ENCODE measurements at places on chromosomes 13 and 19.

DNA sequence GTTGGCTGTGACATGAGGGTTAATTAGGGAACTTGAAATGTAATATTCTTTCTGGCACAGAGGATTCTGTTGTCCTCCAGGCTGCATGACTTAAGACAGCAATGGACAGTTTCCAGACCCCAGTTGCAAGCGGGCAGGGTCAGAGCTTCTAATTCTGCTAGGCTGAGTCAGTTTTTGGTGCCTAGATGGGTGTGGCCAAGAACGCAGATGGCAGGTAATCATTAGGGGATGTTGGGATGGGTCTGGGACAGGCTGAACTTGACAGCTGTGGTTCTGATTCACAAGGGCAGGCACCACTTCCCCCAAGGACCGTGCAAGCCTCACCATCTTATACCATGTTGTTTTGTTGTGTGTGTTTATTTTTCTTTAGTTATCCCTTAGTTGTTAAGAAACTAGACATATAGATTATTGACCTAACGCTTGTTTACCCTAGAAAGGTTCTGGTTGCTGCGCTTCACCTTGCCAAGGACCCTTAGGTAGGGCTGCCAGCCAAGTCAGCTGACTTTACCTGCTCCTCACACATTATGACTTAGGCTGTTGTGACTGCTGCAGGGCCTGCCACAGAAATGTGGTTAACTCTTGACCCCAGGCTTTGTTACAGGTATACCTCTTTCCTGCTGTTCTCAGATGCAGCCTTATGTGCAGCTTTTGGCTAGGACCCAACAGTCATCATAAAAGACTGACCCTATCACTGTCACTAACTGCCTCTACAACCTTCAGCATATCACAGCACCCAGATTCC lies 117.7 kb upstream of the KLF12 start:
- DNase-seq, result no peak

DNA sequence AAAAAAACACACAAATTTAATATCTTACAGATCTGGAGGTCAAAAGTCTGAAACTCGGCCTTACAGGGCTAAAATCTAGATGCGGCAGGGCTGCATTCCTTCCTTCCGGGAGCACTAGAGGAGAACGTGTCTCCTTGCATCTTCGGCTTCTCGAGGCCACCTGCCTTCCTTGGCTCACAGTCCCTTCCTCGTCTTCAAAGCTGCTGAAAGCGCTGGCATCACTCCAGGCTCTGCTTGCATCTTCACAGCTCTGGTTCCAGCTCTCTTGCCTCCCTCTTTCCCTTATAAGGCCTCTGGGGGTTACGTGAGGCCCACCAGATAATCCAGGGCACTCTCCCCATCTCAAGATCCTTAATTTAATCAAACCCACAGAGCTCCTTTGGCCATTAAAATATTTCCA lies 10.5 kb downstream of the XRCC1 start:
- no peak for DNase-seq

DNA sequence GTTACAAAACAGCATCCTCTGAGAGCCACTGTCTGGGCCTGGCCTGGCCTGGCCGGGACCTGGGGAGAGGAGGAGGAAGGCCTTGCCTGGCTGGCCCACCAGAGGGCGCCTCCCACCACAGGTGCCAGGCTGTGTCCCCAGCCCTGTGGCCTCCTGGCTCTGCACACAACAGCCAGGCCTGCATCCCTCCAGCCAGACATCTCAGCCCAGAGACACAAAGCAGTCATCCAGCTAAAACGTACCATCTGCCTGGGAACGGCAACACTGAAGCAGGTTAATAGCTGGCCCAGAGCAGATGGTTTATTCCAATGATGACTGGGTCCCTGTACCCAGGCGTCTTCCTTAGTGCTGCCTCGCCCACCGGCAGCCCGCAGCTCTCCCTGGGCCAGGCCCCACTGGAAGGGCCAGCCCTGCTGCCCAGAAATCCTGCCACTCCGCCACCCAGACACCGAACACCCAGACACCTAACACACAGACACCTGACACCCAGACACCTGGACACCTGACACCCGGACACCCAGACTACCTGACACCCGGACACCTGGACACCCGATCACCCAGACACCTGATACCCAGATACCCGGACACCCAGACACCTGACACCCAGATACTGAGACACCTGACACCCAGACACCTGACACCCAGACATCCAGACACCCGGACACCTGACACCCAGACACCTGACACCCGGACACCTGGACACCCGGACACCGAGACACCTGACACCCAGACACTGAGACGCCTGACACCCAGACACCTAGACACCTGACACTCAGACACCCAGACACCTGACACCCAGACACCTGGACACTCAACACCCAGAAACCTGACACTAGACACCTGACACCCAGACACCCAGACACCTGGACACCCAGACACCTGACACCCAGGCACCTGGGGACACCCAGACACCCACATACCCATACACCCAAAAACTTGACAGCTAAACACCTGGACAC lies 20.1 kb downstream of the C19orf12 start:
- peak; percentile 70 for DNase-seq

- DNase-seq, result no peak
These were observed 9.1 kb upstream of the GTF2F1 start for GRCh38 chr19:6402058-6402457.

DNA sequence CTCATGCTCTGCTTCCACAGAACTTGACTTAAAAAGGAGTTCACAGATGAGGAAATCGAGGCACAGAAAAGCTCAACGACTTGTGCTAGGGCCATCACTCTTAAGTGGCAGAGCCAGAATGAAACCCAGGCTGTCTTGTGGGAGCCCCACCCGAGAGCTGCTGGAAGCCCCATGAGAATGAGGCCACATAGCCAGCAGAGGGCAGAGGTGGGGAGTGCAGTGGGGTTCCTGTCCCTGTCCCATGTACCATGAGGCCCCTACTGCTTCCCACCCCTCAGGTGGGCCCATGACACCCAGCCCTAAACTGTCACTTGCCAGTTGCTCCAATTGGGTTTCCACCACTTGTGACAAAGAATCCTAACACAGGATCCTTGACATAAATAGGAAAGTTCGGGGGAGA lies 175.9 kb downstream of the IRS2 start:
- DNase-seq, result no peak

DNA sequence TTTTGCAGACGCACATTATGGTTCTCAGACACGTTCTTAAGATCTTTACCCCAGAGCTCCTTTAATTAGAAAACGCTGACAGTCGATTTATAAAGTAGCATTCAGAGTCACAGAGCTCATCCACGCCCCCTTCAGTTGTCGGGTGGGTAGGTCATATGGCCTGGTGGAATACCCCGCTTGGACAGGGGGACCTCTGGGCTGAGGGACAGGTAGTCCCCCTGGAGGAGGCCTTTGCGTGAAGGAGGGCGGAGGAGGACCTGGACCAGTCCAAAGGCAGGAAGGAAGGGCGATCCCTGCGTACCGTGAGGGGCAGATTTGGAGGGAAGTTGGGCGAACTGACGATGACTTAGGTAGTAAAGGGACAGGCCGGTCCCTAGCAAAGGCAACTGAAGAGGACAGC lies 20.5 kb downstream of the VASP start:
- no peak for DNase-seq

DNA sequence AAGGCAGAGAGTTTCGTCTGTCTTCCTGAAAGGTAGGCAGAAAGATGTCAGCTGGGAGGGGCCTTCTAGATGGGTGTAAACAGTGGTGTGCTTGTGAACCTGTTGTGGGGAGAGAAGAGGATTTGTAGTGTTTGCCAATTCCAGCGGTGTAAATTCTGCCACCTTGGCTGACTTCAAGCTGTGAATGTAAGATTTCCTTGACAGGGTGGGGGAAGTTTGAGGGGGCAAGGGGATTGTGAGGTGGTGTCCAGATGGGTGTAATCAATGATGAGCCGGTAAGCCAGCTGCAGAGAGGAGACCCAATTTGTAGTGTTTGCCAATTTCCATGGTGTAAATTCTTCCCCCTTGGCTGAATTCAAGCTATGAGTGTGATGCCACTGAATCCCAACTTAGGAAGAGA lies 61.0 kb upstream of the ADGRE5 start:
- DNase-seq, result no peak

DNA sequence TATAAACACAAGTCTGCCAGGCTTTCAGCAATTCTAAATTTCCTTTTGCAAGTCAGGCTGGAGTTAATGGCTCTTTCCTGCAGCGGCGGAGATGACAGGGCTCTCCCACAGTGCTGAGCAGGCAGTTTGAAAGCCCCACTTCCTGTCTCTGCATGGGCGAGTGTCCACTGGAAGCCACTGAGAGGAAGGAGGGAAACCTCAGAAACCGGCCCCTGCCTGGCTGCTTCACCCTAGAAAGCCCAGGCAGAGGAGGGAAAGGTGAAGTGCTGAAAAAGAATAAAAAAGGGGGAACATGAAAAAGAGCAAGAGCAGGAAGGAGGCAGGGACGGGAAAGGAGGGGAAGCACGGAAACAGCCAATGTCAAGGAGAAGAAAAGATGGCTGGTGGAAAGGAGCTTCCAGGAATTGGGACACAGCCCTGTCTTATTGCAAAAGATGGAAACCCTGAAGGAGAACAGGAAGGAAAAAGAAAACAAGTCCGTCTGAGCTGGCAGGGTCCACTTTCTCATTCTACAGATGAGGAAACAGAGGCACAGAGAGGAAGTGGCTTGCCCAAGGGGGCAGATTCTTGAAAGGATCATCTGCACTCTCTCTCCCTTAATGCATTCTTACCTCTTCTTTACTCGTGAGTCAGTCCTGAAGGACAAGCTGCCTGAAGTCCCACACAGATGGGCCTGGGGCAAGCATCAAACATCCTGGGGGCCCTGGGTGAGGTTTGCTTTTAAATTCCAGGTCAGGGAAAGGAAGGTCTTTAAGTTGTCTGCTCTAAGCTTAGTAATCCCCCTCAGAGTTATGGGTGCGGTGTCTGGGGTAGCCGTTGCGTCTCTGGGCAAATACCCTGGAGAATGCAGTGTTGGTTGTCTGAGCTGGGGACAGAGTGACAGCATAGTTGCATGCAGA lies 38.8 kb upstream of the ALOX5AP start:
- DNase-seq, result no peak

DNA sequence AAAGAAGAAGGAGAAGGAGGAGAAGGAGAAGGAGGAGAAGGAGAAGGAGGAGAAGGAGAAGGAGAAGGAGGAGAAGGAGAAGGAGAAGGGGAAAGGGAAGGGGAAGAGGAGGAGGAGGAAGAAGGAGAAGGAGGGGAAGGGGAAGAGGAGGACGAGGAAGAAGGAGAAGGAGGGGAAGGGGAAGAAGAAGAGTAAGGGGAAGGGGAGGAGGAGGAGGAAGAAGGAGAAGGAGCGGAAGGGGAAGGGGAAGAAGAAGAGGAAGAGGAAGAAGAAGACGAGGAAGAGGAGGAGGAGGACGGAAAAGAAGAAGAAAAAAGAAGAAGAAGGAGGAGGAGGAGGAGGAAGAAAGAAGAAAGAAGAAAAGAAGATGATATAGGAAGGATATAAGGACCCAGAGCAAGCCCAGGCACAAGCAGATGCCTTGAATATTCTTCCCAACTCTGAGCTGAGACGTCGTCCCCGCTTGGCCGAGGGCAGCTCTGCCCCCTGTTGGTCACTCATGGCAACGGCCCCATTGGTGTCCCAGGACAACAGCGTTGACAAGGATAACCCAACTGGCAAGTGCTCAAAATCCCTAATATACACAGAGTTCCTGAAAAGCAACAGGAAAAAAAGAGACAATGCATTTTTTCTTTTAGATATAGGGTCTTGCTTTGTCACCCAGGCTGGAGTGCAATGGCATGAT lies 30.6 kb upstream of the IGSF23 start:
- DNase-seq, result no peak

GRCh38 chr13:65601855-65602254 lies 1628.3 kb downstream of the PCDH9 start:
- DNase-seq, result no peak

DNA sequence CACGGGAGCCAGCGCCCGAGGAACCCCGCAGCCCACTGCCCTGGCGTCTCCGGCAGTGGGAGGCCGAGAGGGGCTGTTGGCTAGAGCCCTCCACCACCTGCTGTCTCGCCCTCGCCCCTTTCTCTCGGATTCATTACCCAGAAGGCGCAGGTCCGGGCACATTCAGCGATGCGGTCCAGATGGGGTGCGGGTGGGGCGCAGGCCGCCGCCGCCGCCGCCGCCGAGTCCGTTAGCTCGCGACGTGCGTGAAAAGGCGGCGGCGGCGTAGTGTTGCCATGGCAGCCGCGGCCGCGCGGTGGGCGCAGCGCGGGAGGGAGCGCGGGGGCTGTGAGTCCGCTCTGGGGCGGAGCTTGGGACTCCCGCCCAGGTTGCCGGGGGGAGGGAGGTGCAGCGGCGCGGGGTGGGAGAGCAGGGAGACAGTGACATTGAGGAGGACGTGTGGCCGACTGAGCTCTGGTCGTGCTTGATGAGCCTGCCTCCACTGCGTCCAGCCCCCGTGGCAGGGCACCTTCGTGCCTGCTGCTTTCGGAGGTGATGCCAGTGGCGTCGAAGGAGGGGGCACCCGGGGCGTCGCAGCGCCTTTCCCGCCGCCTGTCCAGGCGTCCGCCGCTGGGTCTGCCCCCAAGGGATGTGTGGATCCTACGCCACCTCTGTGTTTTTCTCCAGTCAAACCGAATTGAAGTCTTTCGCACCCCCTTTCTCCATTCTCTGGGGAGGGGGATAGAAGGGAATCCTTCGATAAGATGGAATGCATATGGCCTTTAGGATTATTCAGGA lies at the start of gene KATNAL1:
KATNAL1 (minus strand) TSS at position 358 of the 777 bp plus-strand sequence. CDS start 23,774 bp downstream, outside the sequence.
- DNase-seq, result peak; percentile 56

GRCh38 chr13:82344867-82345266 lies 1537.4 kb downstream of the SLITRK1 start:
- no peak for DNase-seq

DNA sequence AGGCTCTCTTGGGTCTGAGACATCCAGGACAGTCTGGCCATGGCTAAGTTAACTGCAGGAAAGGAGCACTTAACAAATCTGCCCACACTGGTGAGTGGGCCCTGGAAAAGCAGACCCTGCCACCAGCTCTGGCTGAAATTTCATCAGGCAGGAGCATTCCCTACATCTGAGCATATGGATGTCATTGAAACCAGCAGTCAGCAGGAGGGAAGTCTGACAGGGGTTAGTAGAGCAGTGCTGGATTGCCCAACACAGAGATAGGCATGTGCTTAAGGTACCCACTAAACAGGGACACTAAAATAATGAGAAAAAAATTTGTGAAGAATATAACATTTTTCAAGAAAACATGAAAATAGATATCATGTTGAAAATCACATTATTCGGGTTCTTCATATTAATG lies 13.6 kb upstream of the ACOD1 start:
- no peak for DNase-seq

GRCh38 chr13:52411629-52412028 lies 5.7 kb upstream of the THSD1 start:
- no peak for DNase-seq

- DNase-seq, result no peak
These were observed 13.6 kb downstream of the POLR1D start for GRCh38 chr13:27635266-27635665.

DNA sequence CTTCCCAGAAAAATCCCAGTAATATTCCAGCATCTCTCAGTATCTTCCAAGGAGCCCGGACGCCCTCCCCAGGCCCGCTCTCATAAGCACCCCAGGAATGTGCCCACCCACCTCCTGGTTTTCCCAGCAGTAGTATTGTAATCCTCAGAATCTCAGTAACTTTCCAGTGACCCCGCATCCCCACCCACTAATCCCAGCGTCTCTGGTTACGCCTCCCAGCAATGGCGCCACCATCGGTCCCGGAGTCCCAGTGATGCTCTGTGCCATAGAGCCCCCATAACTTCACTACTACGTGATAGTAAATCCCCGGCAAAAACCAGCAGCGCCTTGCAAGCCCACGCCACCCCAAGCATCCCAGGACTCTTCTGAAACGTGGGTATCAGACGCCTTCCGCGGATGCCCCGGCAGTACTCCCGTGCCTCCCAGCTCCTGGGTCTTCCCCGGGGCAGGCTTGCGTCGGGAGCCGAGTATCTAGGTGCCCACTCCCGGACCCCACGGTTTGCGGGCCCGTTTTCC lies 928 bp upstream of the PNPLA6 start:
- DNase-seq, result peak; percentile 29

GRCh38 chr13:30133996-30134395 lies 173.4 kb downstream of the KATNAL1 start:
- DNase-seq, result no peak

All from T-cell (primary cell).